ENCODE measurements at places on chromosomes 3 and 15.

GRCh38 chr3:157103280-157103679 lies 56.7 kb downstream of the CCNL1 start:
- DNase-seq = no peak

DNA sequence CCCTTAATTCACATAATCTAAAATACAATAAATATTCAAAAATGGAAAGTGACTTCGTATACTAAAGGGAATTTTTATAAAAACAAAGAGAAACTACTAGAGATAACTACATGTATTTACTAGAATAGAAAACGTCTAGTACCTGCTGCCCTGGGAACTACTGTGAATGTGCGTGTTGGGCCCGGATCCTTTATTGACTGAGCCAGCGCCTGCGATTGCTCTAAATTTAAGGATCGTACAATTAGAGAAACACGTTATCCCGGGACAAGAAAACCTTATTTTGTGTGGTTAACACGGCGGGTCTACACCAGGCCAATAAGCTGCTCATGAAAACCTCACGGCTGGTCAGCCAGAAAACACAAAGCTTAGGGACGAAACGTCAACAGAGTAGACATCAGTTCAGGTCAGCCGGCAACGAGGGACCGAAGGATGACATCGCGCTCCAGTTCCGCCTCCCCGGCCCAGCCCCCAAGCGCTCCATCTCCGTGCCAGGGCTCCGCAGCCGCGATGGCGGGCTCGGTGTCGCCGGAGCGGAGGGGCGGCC lies 555 bp downstream of the TM2D3 start:
- DNase-seq = no peak

- no peak for DNase-seq
Observed at GRCh38 chr3:100032243-100032642, 82.1 kb downstream of the FILIP1L start.

DNA sequence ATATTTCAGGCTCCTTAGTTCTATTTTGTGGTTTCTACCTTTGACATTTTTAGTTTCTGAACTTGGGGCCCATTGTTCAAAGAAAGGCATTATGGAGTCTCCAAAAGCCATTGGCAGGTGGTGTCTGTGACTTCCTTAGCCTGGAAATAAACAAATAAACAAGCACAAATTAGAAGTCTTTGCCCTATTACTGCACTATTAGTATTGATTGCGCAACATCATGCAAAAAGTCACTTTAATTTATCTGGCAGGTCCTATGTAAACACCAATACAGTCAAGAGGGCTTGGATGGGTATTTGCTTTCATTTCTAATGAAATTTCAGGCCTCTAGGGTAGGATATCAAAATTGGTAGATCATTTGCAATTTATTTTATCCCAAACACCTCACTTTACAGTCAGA lies 85.6 kb downstream of the LPP start:
- no peak for DNase-seq

- no peak for DNase-seq
Observed at GRCh38 chr3:124492824-124493223, 237.4 kb upstream of the UMPS start.

DNA sequence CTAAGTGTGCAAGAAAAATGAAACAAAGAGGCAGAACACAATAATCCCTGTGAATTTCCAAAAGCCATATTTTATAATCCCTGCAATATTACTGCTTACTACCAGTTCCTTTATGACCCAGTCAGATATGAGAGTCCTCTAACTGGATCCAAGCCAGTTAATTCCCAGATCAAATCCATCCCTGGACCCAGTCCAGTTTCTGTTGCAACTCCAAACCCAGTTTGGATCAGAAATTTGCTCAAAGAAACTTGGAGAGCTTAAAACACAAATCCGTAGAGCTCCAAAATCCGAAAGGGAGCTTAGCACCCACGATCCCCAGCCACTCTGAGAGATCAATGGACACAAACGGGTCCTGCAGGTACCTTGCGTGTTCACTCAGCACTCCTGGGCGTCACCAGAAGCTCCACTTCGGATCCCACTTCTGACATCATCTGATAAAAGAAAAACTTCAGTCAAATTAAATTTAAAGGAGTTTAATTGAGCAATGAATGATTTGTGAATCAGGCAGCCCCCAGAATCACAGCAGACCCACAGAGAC lies 32.6 kb upstream of the THUMPD3 start:
- no peak for DNase-seq

DNA sequence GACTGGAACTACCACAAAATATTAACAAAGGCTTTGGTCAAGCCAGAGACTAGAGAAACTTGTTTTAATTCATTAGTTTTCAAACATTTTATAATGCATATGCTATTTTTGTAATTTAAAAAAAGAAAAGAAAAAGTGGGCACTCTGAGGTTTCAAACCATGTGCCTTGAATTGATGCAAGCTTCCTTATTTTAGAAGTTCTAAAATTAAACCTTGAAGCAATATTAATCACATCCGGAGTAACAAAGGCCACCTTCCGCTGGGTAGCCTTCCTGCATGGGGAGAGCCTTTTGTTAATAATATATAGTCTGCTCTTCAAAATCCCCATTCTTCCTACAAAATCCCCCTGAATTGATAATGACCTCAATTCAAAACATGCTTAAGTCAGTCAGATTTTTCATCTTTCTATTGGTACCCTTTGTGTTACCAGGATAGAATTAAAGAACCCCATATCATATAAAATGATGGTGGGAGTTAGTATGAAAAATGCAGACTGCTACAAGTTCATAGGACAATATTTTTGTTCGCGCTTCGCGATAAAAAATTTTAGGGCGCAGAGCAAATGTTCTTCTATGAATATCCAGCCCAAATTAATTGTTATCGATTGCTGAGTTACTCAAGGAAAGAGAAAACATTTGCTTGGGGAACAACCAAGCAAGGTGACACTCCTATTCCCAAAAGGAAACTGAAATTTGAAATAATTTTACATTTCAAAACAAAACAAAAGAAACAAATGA lies 30.6 kb downstream of the LDHAL6B start:
- no peak for DNase-seq

DNA sequence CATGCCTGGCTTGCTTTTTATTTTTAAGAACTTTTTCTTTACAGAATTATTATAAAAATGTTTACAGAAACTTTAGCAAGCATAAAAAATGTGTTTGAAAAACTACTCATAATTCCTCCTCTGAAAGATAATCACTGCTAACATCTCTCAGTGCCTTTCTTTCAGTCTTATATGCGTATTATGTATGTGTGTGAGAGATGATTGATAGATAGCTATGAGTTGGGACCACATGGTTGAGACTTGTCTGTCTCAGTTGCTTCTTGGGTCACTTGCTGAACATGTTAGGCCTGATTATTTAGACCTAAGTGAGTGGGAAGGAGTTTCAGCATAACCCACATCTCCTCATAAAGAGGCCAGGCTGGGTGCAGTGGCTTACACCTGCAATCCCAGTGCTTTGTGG lies 11.1 kb downstream of the MAP6D1 start:
- DNase-seq = no peak

DNA sequence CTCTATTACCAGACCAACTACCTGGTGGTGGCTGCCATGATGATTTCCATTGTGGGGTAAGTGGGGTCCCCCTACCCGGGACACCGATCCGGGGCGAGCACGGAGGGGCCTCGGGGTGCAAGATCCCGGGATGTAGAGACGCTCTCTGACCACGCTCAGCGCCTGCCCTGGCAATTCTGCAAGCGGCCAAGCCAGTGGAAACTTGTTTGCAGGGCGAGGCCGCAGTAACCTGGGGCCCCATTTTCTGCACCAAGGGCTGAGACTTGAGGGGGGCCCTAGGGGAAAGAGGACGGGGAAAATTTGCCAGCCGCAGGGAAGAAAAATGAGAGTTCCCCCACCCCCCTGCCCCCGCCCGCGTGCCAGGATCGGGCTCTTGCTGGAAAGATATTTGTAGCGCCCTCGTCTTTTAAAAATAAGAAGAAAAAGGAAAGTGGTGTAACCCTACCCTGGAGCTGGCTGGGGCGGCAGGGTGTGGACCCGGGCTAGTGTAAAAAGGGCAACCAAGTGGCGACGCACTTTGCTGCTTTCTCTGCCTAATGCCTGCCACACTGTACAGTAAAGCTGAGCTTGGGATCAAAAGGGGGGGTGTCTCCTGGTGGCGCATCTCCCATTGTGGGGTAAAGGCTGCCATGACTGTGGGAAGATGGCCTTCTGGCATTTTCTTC lies 563 bp downstream of the ARL6IP5 start:
- DNase-seq = no peak

GRCh38 chr3:52866427-52866826 lies 30.9 kb downstream of the STIMATE start:
- no peak for DNase-seq

Data from activated CD4-positive, alpha-beta T cell treated with anti-CD3 and anti-CD28 coated beads for 24 hours (primary cell).